ENCODE measurements at places on chromosomes 4 and X.

DNA sequence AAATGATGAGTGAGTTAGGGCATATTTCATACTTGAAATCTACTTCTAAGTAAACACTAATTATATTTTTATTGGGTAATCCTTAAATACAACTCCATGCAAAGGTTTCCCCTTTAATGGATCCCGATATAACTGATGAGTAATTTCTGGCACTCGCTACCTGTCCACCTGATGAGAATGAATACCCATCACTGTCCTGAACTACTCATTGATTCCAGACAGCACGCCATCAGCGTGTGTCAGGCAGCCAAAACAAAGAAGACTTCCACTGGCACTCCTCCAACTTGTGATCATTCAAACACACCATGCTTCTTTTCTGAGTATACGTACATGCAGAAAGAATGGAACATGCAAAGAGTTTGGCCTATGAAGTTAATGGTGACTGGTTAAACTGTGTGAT lies 69.4 kb downstream of the HCCS start:
- DNase-seq = no peak

DNA sequence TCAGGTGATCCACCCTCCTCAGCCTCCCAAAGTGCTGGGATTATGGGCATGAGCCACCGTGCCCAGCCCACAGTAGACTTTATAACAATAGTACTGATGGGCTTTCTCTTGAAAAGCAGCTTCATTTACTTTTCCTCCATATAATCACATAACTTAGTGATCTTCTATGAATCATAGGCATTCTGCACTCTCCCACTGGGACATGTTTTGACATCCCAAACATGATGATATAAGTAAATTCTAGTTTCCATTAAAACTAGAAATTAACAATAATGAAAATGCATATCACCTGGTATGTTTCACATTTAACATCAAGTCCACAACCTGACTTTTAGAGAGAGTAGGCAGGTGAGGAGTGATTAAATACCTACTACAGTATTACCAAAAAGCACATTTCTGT lies 96.5 kb downstream of the CAMK2D start:
- no peak for DNase-seq

- DNase-seq = no peak
Measured at GRCh38 chrX:31376408-31377022, 304.7 kb upstream of the FTHL17 start.

GRCh38 chr4:5827108-5828004 lies 65.5 kb downstream of the CRMP1 start:
- no peak for DNase-seq

GRCh38 chrX:1294301-1295067 lies 25.9 kb downstream of the CSF2RA start:
- no peak for DNase-seq

DNA sequence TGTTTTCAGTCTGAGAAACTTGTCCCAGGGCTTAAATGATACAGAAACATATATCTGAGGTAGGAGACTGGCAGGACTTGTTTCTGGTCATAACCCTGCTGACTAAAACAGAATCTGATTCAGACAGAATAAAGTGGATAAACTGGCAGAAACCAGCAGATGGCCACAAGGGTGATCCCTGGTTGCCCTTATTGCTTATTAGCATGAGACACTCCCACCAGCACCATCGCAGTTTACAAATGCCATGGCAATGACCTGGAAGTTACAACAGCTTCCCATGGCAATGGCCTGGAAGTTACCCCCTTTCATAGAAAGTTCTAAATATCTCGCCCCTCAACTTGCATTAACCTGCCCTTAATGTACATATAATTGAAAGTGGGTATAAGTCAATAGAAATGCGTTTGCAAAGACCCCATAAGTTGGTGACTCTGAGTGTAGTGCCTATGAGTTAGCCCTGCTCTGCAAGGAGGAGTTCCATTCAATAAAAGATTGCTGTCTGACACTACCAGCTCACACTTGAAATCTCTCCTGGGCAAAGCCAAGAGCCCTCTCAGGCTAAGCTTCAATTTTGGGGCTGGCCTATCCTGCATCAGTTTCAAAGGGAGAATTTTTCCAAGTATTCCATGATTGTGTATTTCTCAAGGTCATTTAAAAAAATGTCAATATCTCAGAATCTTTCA lies 52.9 kb upstream of the PAGE5 start:
- no peak for DNase-seq

- DNase-seq = no peak
Measured at GRCh38 chrX:20412871-20413486, 146.3 kb upstream of the RPS6KA3 start.

DNA sequence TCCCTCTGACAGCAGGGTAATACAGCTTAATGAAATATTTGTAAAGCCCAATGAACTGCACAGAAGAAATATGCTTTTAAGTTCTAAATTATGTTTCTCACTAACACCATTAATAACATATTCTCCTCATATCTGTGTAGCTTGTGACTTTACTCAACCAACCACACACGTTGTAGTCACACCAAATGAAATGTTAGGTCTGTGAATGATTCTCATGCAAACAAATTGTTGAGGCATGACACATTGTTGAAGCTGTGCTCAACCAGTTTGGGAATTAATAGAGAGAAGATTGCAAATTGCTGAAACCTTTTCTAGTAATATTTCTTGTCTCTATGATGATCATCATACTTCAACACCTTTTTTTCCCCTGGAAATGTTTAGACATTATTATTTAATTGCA lies 645.9 kb downstream of the PCDH7 start:
- DNase-seq = peak; percentile 68

DNA sequence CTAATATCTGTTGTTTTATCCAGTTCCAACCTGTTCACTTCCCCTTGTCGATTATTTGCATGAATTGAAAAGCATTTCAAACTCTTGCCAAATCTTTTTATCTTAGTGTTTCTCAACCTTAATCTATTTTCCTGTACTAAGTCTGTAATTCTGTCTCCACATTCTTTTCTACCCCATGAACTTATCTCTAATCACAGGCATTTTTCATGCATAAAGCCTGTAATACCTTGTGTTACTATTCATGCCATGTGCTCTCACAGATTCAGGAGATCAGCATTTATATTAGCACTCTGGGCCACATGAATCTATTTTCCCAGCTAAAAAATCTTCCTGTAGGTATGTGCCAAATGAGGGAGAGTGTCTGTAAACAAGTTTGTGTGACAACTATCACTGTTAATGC lies 1360.9 kb downstream of the STIM2 start:
- no peak for DNase-seq

DNA sequence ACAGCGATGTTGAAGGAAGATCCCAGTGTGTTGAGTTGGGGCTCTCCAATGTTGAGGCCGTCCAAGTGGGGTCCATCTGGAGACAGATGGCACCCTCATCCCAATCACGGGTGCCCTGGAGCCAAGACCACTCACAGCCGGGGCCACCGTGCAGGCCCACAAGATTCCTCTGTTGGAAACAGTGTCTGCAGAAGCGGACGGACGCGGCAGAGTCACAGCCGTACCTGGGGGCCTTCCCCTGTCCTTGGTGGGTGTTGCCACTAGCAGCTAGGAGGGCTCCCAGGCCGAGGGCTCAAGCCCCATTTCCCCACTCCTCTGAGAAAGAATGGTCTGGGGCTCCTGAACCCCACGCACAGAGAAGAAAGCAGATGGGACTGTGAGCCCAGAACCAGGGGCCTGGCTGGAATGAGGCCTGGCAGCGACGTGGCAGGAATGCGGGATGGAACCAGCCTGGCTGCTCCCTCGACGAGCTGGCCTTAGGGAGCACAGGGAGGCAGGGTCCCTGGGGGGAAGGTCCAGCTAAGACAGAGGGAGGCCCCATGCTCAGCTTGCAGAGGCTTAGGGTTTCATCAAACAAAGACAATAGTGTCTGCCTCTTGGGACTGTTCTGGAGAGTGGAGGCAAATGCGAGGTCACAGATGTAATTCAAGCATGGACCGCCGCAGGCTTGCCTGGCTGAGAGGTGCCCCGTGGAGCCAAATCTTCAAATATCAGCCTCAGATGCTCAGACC lies 228.9 kb downstream of the AFAP1 start:
- no peak for DNase-seq

DNA sequence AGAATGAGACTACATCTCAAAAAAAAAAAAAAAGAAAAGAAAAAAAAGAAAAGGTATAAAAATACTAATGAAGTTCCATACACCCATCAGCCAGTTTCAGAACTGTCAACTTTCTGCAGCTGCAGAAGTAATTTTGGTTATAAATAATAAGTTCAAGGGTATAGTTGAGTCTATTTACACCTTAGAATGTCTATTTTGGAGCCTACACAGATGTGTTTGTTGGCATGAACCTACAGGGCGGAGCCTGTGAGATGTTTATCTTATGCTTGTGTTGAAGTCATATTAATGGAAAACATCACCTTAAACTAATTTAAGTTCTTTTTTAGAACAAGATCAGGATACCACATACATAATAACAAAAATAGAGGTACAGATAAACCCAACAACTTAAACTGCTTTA lies 85.8 kb downstream of the RAPGEF2 start:
- no peak for DNase-seq

DNA sequence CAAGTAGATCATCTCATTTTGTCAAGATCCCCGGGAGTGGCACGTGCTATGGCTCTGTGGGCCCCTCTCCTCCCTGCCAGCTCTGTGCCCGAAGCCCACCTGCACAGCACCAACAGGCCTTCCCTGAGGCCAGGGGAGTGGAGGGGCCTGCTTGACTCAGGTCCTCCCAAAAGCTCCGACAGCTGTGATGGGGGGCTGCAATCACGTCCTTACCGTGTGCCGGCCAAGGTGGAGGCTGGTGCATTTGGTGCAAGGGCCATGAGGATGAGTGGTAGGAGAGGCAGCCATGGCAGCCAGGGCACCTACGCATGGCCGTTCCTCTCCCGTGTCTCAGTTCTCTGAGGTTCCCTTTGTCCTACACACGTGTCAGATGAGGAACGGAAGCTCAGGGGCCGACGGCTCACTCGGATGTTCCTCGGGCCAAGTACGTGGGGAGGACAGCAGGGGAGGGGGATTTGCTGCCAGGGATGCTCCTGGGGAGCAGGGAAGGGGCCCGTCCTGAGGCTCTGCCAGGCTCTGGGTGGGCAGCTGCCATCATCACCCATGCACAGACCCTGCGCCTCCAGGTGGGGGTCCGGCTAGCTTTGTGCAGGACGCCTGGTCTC lies 95.8 kb downstream of the HMX1 start:
- no peak for DNase-seq

DNA sequence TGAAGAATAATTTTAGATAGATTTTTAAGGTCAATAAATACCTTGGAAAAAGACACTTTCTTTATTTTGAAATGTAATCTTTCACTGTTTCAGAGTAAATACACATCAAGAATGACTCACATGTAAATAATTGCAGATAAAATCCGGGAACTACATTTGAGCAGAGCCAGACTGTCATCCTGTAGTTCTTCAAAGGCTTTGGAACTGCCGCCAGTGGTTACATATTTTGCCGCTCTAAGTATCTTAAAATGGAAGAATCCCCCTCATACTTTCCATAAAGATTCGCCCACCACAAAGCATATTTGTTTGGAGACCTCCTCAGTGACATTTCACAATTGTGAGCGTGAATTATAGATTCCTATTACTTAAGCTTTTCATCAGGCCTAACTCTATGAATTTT lies 607.8 kb upstream of the ZFP42 start:
- no peak for DNase-seq

Measured in RCC 7860 (cell line).